ENCODE measurements at places on chromosomes 6 and 20.

GRCh38 chr20:23144856-23145255 lies 58.7 kb upstream of the CD93 start:
- DNase-seq = no peak

DNA sequence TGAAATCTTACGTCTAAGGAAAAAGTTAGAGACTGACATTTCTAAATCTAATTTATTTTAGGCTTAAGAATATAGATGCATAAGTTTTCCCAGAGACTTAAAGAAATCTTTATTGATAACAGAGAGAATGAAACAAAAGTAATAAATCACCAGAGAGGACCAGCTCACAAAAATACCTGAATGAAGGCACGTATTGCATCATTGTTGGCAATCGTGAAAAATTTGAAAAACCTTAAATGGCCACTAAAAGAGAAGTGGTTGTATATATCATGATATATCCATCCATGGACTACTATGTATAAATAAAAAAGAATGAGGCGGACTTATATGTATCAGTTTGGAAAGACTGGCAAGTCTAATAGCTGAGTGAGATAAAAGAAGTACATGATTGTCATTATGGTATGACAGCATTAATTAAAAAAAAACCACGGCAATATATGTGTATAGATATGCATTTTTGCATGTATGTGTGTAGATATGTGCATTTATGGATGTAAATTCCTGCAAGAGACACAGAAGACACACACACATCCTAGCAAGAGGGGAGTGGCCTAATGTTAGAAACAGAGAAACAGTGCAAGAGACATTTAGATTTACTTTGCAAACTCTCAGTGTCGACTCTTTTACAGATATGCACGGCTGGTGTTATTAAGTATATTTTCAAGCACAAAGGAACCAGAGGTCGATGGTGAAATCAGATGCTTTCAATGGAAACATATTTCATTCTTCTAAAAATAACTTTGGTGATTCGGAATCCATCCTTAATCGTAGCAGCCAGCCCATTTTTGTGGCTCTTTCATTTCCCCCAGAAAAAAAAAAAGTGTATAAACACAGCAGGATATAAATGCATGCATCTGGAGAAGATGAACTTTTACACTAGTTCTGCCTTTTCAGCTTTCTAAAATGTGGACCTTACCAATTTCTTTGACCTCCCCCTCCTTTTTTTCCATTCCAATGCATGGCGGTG lies 156.1 kb upstream of the SALL4 start:
- DNase-seq = no peak

DNA sequence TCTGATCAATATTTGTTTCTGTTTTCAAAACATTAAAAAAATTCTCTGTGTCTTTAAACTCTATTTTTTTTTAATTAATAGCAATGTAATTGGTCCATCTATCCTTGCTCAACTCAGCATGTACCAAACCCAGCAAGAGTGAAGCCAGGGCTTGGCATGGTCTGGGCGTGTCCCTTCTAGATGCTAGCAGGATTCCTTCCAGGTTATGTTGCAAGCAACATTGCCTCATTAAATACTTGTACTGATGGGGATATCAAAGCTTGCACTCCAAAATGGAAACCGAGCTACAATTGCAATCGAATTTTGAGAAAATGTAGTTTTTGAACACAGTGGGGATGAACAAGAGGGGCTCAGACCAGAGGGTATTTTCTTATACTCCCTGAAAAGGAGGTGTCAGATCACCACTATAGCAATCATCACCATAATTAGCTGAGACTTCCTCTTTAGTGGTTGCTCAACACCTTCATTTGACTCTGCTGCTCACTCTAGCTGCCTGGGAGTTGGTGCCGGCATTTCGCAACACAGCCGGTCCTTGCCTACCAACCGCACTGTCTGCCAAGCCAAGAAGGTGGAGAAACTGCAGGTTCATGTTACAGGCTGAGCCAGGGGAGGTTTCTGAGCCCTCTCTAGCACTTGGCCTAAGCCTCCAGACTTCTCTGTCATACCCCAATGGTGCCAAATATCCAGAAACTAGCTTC lies 67.8 kb upstream of the RALGAPA2 start:
- DNase-seq = no peak

DNA sequence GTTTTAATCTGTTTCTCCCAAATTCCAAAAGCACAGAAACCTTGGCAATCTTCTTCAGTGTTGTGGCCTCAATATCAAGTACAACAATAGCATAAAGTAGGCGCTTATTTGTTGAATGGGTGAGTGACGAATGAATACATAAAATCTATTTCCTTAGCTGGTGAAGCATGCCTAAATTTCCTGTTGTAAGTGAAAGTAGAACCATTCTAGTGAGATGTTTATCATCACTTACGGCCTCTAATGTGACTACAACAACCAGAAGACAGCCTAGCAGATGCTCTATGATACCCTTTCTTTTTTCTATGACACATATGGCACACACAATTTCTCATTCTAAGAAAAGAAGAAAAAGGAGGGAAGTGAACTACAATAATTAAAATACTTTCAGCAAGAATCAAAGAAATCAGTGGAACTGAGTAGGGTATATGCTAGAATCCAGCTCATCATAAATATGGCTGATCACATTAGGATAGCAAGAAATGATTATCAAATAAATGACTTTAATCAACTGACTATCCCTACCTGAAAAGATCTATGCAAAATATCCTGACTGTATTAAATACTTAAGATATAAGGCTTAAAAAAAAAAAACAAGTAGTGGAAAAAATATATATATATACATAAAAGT lies 67.4 kb downstream of the BTBD9 start:
- no peak for DNase-seq

GRCh38 chr6:114783783-114784182 lies 441.0 kb upstream of the HS3ST5 start:
- no peak for DNase-seq

- no peak for DNase-seq
Observed at GRCh38 chr20:64041040-64041780, 5.2 kb downstream of the C20orf204 start.

- DNase-seq = no peak
Observed at GRCh38 chr6:2186516-2186915, 58.9 kb downstream of the GMDS start.

DNA sequence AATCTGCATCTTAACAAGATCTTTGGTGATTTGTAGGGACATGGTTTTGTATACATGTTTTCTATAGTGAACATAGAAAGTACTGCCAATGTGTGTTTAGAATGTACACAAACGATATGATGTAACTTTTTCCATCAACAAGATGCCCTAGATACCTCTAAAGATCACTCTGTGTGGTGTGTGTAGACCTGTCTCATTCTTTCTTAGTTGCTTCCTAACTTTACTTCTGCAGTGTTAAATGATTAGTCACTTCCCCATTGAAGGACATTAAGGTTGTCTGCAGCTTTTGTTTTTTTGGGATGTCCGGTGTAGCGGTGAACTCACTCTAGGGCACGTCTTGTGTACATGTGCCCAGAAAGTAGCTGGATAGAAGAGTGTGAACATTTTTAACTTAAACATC lies 35.9 kb downstream of the CDYL start:
- no peak for DNase-seq

DNA sequence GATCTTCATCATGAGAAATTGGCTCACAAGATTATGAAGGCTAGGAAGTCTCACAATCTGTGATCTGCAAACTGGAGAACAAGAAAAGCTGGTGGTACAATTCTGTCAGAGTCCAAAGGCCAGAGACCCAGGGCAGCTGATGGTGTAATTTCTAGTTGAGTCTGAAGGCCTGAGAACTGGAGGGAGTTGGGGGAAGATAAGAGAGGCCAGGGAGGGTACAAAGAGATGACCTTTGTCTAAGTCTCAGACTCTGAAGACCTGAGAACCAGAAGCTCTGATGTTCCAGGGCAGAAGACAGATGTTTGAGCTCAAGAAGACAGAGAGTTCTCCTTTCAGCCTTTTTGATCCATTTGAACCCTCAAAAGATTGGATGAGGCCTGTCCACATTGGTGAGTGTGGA lies 280.6 kb downstream of the HDGFL1 start:
- DNase-seq = no peak
